ENCODE measurements at places on chromosomes 6 and 20.

DNA sequence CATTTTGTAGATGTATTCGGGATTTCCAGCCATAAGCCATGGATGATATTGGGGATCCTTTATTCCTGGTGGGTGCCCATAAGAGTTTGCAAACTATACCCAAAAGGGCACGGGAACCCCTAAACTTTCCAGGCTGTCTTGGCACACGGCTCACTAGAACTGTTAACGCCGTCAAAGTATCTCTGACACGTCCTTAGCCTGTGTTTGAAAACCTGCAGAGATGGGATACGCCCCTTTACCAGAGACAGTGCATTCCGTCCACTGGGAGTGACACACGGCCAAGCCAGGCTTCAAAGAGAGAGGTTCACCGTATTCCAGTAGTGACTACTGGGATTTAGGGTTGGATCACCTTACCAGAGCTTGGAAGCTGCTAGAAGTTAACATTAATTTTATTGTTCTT, 95.0 kb downstream of the THBS2 start:
- DNase-seq = no peak

- no peak for DNase-seq
These were observed 110.8 kb downstream of the RFPL4B start for GRCh38 chr6:112457886-112458285.

DNA sequence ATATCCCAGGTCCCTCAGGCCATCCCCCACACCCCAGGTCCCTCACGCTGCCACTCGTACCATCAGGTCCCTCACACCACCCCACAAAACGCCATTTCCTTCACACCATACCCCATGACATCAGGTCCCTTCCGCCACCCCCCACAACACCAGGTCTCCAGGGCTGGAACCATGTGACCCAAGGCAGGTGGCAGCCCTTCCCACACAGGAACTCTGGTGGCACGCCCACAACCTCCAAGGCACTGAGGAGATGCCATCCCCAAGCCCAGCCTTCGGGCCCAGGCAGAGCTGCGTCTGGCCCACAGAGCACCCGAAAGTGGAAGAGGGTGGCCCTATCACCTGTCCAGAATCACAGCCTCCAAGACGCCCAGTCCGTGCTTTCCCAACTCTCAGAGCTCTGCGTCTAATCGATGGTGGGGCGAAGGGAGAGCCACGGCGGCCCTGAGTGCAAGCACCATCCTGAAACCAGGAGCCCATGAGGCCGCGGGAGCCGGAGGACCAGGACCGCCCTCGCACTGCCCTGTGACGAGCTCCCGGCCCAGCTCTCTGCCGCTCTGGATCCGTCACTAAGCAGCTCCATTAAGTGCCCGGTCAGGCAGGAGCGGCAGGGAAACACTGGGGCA, 12.7 kb downstream of the TAF4 start:
- DNase-seq = no peak

- no peak for DNase-seq
These were observed 46.3 kb downstream of the HIVEP1 start for GRCh38 chr6:12058172-12058961.

- DNase-seq = no peak
These were observed 52.1 kb downstream of the CBLN4 start for GRCh38 chr20:55953201-55953600.

- DNase-seq = no peak
These were observed 87.6 kb upstream of the KCNQ5 start for GRCh38 chr6:72534236-72534635.

DNA sequence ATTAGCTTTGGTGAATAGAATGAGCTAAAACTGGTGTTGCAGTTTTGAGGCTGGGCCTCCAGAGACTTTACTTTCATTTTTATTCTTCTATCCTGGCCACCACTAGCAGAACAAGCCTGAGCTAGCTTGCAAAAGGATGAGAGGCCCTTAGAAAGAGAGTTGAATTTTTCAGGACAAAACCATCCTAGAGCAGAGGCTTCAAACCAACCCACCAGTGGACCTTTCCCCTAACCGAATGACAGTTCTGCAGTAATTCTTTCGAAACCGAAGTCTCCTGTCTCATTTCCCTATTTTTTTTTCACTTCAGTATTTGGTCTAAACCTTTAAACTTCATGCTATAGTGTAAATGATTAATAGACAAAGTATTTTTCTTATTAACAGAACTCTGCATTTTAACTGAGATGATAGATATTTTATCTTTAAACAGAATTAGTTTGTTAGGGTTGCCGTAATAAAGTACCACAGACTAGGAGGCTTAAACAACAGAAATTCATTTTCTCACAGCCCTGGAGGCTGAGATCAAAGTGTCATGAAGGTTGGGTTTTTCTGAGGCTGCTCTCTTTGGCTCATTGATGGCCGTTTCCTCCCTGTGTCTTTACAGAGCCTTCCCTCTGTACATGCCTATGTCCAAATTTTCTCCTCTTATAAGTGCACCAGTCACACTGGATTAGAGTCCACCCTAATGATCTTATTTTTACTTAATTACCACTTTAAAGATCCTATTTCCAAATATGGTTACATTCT, 80.6 kb upstream of the PAK5 start:
- no peak for DNase-seq

GRCh38 chr20:49627329-49627761, 59.4 kb upstream of the PTGIS start:
- DNase-seq = no peak

GRCh38 chr6:154070657-154071056, 31.6 kb downstream of the OPRM1 start:
- no peak for DNase-seq

DNA sequence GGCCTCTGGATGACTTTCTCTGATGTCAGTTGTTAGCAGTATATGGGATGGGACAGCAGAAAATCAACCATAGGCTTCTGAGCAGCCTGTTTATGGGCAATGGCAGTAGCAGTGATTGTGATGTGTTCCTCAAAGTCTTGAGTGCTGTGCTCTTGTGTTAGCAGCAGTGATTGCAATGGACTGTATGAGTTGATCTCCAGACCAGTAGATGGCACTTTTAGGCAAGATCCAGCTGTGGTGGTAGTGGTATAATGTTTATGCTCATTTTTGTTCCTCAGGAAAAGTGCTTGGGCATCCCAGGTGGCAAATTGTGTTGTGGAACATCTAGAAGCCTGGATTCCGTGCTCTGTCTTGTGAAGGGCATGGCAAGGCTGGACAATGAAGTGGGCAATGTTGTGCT, 181.6 kb upstream of the SYNCRIP start:
- DNase-seq = no peak

DNA sequence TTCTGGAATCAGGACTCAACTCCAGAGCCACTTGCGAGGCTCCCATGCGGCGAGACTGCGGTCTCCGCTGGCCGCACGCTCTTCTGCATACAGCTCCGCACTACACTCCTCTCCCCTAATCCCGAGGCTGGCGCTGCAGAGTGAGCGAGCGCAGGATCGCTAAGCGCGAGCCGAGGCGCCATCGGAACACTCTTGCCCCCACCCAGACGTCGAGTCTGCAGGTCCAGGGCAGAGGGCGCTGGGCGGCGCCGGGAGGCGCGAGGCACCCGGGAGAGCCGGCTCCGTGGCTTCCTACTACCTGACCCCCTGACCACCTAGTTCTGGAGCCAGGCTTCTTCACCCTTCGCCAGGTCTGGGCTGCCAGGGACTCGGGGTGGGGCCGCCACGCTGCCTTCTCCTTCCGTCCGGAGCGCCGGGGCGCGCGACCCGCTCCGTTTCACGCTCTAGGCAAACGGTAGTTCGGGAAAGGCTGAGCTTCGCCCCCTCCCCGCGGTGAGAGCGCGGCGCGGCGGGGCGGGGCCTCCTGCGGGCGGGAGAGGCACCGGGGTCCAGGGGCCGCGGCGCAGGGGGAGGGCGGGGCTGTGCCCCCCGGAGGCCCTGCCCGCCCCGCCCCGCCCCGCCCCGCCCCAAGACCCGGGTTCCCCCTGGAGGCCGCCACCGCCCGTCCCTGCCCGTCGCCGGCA, 5.4 kb upstream of the TUBB2A start:
- peak; percentile 53 for DNase-seq

GRCh38 chr6:166586424-166587156, at the start of gene RAMACL:
Gene RAMACL, minus strand, starts transcription at chr6:166586678. Its CDS starts 201 bp downstream, at chr6:166586477.
- DNase-seq = peak; percentile 11

- DNase-seq = no peak
These were observed 1.6 kb upstream of the ADRM1 start for GRCh38 chr20:62301111-62301668.

DNA sequence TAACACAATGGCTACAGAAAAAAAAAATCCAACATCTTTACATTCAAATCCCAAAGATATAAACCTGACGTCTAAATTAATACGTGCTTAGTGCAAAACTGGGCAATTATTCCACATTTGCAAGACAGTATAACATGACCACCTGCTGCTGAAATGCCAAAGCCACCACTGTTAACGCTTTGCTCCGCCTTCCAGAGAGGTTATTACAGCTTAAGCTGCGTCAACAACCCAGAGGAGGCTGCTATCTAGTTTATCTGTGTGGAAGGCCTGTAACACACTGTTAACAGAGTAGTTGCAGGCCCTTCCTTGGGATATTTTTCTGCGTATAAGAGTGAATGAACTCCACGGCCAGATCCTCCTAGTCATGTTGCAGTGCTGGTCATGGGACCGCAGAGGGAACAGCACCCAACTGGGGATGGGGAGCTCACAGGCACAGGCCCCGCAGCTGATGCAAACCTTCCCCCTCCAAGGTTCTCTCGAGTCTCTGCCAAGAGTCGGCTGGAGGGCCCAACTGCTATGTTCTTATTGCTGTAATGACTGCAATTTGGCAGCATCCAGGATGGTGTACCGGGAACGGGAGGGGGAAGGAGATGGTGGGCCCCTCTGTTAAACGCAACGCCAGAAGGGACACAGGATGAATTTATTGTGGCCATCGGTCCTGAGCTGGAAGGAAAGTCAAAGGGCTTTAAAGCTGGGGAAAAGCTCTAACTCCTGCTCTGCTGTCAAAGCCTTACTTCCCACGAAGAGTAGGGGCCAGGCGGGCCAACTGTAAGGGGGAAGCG, 993 bp upstream of the NCOA7 start:
- DNase-seq = peak; percentile 23

GRCh38 chr20:48275286-48276020, 490.2 kb upstream of the SULF2 start:
- no peak for DNase-seq

GRCh38 chr6:143762126-143762525, 81.0 kb upstream of the LTV1 start:
- DNase-seq = no peak

DNA sequence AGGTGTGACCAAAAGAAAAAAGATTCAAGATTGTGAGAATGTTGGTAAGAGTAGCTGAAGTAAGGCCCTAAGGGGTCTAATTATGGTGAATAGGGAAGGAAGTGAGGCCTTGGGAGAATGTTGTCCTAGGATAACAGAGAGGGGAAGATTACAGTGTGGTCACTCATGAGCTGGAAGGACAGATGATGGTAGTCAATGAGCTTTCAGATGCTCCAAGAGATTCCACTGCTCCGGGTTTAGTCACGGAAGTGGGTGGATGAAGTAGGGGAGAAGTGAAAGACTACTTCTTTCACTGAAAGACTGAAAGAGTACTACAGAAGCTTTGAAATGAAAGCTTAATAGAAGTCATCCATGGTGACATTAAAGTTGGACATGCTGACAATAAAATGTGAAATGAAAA, 108.5 kb downstream of the MMS22L start:
- DNase-seq = no peak

DNA sequence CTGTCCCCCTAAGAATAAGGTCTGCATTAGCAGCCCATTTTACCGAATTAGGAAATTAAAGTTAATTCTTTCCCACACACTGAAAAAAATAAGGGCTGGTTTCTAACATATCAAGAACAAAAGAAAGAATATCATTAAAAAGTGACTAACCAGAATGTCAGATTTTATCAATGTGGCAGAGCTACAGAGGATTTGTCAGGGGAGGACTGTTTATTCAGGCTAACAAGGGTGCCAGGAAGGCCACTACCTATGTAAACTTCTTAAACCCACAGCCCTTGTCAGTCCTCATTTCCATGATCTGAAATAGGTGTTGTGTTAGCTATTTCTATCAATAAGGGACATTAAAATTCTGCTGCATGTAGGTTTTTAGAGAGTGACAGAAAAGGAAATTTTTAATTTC, 76.4 kb downstream of the BACH2 start:
- no peak for DNase-seq
